Activated CD8-positive, alpha-beta T cell treated with anti-CD3 and anti-CD28 coated beads for 36 hours (primary cell): ENCODE measurements at places on chromosomes 1 and 21. TPM values are rescaled to one million over a fixed set of nuclear protein-coding genes. Genes with fewer than 3 reads are reported as not detected.

GREM2 gene
- not detected for total RNA-seq

SYNC gene
- total RNA-seq = not detected

SYCP1 gene
- total RNA-seq = not detected

IL19 gene
- not detected for total RNA-seq

GRCh38 chr1:210499956-210500355, 171.3 kb downstream of the HHAT start:
- no peaks in the 10 kb centered on the region for H3K27me3 ChIP-seq
- no peak for DNase-seq
- no peaks in the 10 kb centered on the region for H3K36me3 ChIP-seq
- H3K4me3 ChIP-seq = no peak overlapping the region
- no peaks in the 10 kb centered on the region for H3K4me1 ChIP-seq

- H3K36me3 ChIP-seq = peaks cover 45% of the 10 kb centered on the region
- DNase-seq = peak; percentile 28
Measured at GRCh38 chr1:92317836-92318493, 19.1 kb downstream of the RPAP2 start.

GRCh38 chr1:186763107-186763506, 65.6 kb upstream of the PLA2G4A start:
- H3K27ac ChIP-seq = no peak overlapping the region
- no peaks in the 10 kb centered on the region for H3K27me3 ChIP-seq
- no peaks in the 10 kb centered on the region for H3K4me1 ChIP-seq
- no peak overlapping the region for H3K4me3 ChIP-seq
- no peaks in the 10 kb centered on the region for H3K36me3 ChIP-seq

GRCh38 chr1:89391686-89392085, 27.8 kb downstream of the GBP6 start:
- no peak overlapping the region for H3K27ac ChIP-seq
- no peak for DNase-seq
- H3K4me3 ChIP-seq = no peak overlapping the region
- H3K27me3 ChIP-seq = no peaks in the 10 kb centered on the region
- H3K4me1 ChIP-seq = no peaks in the 10 kb centered on the region

- no peak overlapping the region for H3K4me3 ChIP-seq
- no peak overlapping the region for H3K27ac ChIP-seq
- no peaks in the 10 kb centered on the region for H3K36me3 ChIP-seq
- H3K27me3 ChIP-seq = peaks cover 3% of the 10 kb centered on the region
Measured at GRCh38 chr21:15692711-15693110, 37.1 kb upstream of the USP25 start.

DNA sequence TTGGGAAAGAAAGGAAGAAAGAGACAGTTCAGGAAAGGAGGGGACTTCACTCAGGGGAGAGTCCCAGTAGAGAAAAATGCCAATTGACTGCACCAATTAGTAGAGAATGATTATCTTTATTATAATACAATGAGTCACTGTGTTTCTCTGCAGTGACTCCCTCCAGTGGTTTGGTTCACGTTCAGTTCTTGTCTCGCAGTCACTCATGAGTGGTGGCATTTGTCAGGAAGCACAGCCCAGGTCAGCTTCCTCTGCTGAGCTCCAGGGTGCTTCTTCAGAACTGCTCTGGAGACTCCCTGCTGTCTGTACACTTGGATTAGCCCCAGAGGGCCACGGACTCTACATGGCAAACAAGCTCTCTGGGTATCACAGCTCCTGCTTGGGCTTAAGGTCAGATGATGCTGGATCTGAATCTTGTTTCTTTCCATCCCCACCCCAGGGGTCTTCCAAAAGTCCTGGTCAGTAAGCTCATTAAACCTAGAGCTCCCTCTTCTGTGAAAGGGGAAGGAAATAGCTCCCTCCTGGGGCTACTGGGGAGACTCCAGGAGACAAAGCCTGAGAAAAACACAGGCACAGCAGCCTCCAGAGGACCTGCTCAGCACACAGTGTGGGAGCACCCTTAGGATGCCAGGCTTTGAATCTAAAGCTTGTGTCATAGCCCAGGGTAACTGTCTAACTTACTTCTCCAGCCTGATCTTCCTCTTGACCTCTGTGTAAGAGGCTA, 619.0 kb downstream of the AJAP1 start:
- no peak overlapping the region for H3K27ac ChIP-seq
- H3K4me1 ChIP-seq = peaks cover 4% of the 10 kb centered on the region
- H3K4me3 ChIP-seq = no peak overlapping the region

GRCh38 chr1:56627019-56627635, 18.0 kb upstream of the PRKAA2 start:
- H3K27me3 ChIP-seq = peaks cover 7% of the 10 kb centered on the region
- H3K27ac ChIP-seq = no peak overlapping the region
- H3K4me3 ChIP-seq = no peak overlapping the region
- H3K36me3 ChIP-seq = no peaks in the 10 kb centered on the region
- DNase-seq = no peak

GRCh38 chr1:198083549-198083948, 73.2 kb upstream of the NEK7 start:
- DNase-seq = no peak
- no peaks in the 10 kb centered on the region for H3K36me3 ChIP-seq
- H3K27ac ChIP-seq = no peak overlapping the region
- peaks cover 3% of the 10 kb centered on the region for H3K4me1 ChIP-seq
- no peak overlapping the region for H3K4me3 ChIP-seq
- peaks cover 1% of the 10 kb centered on the region for H3K27me3 ChIP-seq
